ENCODE measurements at places on chromosomes 12 and 14. TPM values are rescaled to one million over a fixed set of nuclear protein-coding genes. Genes with fewer than 3 reads are reported as not detected.

DNA sequence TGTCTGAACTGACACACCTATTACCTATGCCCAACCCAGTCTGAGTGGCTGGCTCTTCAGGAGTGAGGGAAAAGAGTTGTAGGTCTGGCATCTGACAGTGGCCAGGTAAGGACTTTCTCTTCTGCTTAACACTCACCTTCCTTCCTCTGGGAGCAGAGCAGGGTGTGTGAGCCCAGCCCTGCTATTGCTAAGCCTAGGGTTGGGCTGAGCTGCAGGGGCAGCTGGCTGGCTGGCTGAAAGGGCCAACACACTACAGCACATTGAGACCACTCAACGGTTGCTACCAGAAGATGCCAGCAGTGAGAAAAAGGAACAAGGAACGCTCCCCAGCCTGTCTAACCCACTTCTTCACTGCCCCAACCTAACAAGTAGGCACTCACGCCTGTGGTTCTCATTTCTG, 201.2 kb downstream of the DPF3 start:
- peaks cover 1% of the 10 kb centered on the region for H3K4me1 ChIP-seq
- H3K36me3 ChIP-seq = no peaks in the 10 kb centered on the region
- no peak overlapping the region for H3K4me3 ChIP-seq
- H3K27ac ChIP-seq = no peak overlapping the region
- no peak for DNase-seq

DNA sequence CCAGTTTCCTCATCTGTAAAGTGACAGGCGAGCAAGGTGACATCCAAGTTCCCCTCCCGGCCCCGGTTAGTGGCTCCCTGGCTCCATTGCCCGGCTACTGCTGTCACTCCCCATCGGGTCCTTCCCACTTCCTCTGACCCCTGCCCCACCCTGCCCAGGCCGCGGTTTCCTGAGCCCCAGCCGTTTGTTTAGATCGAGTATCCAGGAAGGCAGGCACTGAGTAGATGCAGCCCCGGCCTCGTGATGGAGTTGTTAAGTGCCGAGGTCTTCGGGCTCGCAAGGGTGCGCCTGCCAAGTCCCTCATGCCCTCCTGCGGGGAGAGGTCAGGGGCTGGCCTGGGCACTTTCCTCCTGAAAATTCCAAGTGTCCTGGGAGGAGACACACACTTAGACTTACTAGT, 55.4 kb downstream of the TEAD4 start:
- H3K4me3 ChIP-seq = no peak overlapping the region
- H3K27ac ChIP-seq = no peak overlapping the region
- H3K27me3 ChIP-seq = no peaks in the 10 kb centered on the region
- H3K4me1 ChIP-seq = no peaks in the 10 kb centered on the region
- H3K36me3 ChIP-seq = no peaks in the 10 kb centered on the region

NUAK1 gene
- 2.8 TPM for total RNA-seq

- no peak for DNase-seq
- H3K4me3 ChIP-seq = no peak overlapping the region
- H3K27me3 ChIP-seq = no peaks in the 10 kb centered on the region
These were observed 33.0 kb downstream of the CAND1 start for GRCh38 chr12:67302162-67302561.

TSPAN11 gene
- total RNA-seq = 1.5 TPM

ANKRD33 gene
- not detected for total RNA-seq

GRCh38 chr12:47782372-47782770, 9.3 kb downstream of the SLC48A1 start:
- H3K4me3 ChIP-seq = no peak overlapping the region
- peaks cover 7% of the 10 kb centered on the region for H3K4me1 ChIP-seq
- DNase-seq = no peak
- H3K27ac ChIP-seq = no peak overlapping the region
- H3K27me3 ChIP-seq = no peaks in the 10 kb centered on the region
- no peaks in the 10 kb centered on the region for H3K36me3 ChIP-seq

All from ovary (tissue), 10 donors.